ENCODE measurements at places on chromosomes 2 and 18.

DNA sequence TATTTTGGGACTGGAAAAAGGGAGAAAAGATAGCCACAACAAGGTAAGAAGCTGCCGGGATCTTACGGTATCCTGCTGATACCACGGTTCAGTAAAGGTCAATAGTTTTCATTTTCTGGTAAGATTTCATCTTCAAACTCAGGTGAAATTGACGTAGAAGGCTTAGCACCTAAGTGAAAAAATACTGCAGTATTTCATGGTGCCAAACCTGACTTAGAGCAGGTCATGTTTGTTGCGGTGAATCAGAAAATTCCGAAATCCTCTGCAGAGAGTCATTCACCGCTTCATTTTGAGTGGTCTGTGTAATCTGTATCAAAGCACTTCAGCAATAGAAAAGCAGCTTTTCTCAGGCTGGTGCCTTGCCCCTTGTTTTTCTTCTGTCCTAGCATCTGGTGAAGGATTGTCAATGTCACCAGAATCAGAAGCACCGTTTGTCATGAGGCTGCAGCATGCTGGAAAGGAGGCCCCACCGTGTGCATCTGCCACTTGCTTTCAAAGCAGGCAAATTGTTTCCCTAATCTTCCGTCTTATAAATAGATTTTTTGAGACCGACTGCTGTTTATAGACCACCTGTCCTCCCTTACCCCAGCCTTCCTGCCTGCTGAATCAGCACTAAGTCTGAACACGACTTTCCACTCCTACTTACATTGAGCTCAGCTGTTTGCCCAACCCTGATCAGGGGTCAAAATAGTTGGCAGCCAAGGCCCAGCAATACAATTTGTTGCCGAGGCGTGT, 156.3 kb downstream of the EML6 start:
- DNase-seq = no peak

DNA sequence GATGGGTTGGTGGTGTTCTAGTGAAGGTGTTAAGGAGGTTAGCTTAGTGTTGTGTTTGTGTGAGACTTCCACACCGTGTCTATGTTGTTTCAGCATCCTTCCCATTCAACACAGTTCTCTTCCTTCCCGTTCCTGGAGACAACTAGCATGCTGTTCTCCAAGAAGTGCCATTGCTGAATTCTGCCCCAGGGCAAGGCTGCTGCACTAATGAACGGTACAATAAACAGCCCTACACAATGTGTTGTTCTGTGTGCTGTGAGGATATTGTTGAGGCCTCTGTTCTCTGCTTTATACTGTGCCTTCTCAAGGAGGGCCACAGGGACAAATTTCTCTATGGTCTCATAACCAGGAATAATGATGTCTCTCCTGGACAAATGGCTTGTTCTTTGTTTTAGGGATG, 39.8 kb upstream of the ZEB2 start:
- no peak for DNase-seq

- DNase-seq = no peak
Observed at GRCh38 chr18:48641981-48642380, 103.2 kb downstream of the CTIF start.

GRCh38 chr2:8217468-8218030, 464.3 kb upstream of the ID2 start:
- DNase-seq = no peak

- DNase-seq = peak; percentile 89
Observed at GRCh38 chr18:21704603-21705364, at the start of gene ABHD3. TSS of gene ABHD3 (minus strand) at chr18:21704774. CDS start at chr18:21704665, 109 bp downstream.

GRCh38 chr2:2850218-2850755, 519.2 kb upstream of the MYT1L start:
- no peak for DNase-seq

GRCh38 chr2:41434991-41435390, 612.8 kb upstream of the PKDCC start:
- no peak for DNase-seq

DNA sequence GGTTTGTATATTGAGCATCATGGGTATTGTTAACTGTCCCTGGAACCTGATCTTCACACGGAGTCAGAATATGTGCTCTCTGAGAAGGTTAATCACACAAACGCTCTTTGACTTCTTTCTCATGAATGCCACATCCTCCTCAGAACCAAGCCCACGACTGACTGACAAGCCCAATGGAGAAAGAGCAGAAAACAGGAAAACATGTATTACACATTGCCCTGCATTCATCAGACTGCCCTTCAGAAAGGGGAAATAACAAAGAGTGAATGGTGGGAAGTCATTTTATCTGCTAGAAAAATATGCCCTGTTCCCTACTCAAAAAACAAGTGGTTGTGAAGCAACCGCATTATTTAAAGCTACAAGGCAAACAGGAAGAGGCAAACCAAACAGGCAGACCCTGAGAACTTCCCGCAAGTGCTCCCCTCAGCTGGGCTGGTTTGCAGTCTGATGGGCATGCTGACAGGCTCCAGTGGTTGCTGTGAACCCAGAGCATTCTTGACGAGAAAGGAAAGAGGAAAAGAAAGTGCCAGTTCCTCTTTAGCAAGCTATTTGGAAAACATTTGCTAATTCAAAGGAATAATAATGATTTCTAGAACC, 172.9 kb upstream of the SETBP1 start:
- DNase-seq = peak; percentile 35

- DNase-seq = peak; percentile 30
Observed at GRCh38 chr2:207792244-207792785, 22.6 kb upstream of the FZD5 start.
